Hindlimb muscle (tissue), 1 donor: ENCODE measurements at places on chromosomes 16 and 17. TPM values are rescaled to one million over a fixed set of nuclear protein-coding genes. Genes with fewer than 3 reads are reported as not detected.

Gene CES1
- 0.32 TPM for polyA plus RNA-seq

Gene KCNJ18
- not detected for polyA plus RNA-seq

Gene CALB2
- polyA plus RNA-seq, result 0.46 TPM

Gene VWA3A
- polyA plus RNA-seq, result 0.06 TPM

Gene TP53TG3B
- polyA plus RNA-seq, result not detected

Gene HS3ST2
- not detected for polyA plus RNA-seq

Gene MT4
- polyA plus RNA-seq, result not detected

Gene SLC6A2
- polyA plus RNA-seq, result 1.7 TPM

Gene MC1R
- polyA plus RNA-seq, result 2.6 TPM

Gene MFAP4
- 233 TPM for polyA plus RNA-seq

Gene CAPN15
- polyA plus RNA-seq, result 31.7 TPM

Gene CD300LF
- 0.18 TPM for polyA plus RNA-seq

Gene CRISPLD2
- polyA plus RNA-seq, result 6.2 TPM

GRCh38 chr17:72843591-72843990 lies 248.9 kb downstream of the SLC39A11 start:
- DNase-seq, result no peak

DNA sequence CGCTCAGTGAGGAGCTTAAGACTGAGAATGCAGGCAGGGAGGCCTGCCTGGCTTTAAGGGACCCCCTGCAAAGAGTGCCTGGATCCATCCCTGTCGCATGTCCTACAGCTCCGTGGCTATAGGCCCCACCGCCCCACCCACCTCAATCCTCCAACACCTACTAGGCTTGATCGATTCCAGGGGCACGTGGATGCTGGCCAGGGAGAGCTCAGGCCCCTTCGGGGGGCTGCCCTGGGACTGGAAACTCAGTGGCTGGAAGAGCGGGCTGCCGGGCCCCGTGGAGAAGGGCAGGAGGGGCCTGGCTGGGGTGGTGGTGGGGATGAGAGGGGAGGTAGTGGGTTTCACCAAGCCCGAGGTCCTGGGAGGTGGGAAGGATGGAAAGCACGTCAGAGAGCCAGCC lies 22.2 kb downstream of the GGA3 start:
- no peak for DNase-seq

- DNase-seq, result peak; percentile 40
Measured at GRCh38 chr17:43768382-43768781, 9.8 kb upstream of the SOST start.

DNA sequence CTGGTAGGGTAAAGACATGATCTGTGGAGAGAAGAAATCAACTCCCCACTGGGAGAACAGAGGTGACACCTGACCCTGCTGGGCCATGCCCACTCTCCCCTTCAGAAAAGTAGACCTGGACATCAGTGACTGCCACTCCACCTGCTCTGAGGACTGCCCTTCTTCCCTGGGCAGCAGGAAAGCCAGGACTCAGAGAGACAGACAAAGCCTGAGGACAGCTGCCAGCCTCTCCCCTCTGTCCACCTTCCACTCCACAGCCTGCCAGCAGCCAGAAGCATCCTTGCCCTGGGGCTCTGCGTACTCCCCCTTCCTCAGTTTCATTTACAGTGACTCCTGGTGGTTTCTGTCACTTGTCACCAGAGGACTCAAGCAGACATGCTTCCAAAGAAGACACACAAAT lies 24.5 kb downstream of the ZDHHC7 start:
- DNase-seq, result no peak

- no peak for DNase-seq
Measured at GRCh38 chr16:57299009-57299718, 14.7 kb upstream of the PLLP start.

- DNase-seq, result no peak
Measured at GRCh38 chr16:10065019-10065418, 117.2 kb downstream of the GRIN2A start.

DNA sequence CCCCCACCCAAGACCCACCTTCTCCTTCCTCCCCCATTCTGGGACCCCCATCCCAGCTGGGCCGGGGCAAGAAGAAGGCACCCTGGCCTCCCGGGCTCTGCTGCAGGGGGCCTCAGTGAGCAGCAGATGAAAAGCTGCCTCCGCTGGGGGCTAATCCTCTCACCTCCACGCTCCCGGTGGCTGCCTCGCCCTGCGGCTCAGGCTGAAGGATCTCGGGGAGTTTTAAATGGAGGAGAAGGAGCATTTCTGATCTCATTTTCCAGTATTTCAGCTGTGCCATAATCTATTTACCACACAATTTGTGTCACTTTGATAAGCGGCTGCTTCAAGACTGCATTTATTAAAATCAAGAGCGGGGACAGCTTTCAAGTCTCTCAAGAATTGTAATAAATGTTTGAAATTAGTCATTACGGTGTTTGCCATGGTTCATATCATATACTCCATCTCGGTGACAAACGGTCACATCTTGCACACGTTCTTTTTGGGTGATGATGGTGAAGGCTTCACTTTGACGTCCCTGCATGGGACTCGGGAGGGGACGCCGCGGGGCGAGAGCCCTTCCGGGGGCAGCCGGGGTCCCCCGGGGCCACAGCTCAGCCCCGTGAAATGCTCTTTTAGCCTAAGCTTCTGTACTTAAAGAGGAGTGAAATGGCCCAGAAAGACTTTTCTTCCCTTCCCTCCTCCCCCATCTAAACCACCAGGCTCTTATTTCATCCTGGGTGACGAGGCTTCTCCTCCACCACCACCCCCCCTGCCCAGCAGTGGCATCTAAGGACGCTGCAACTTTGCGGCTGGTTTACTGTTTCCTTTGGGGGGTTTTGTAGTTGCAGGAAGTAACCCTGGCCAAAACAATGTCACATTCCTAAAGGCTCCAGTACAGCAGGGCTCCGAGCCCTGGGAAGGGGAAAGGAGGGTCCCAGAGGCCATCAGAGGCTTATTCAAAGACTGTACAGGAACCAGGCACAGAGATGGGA lies 313.1 kb upstream of the TNRC6C start:
- DNase-seq, result no peak

DNA sequence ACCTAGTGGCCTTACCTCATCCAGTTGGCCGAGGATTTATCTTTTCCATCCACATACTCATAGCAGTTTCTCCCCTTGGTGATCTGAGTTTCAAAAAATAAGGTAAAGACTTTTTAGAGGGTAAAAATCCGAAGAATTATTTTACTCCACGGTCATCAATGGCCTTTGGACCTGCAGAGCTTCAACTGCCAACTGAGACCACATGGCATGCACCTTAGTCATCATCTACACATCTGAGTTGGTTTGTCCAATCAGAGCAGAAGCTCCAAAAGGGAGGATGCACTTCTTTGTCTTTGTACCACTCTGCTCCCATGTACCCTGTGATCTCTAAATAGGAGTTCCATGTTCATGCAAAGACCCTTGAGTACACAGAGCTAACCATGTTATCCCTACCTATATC lies 15.7 kb downstream of the PRDM7 start:
- DNase-seq, result no peak

DNA sequence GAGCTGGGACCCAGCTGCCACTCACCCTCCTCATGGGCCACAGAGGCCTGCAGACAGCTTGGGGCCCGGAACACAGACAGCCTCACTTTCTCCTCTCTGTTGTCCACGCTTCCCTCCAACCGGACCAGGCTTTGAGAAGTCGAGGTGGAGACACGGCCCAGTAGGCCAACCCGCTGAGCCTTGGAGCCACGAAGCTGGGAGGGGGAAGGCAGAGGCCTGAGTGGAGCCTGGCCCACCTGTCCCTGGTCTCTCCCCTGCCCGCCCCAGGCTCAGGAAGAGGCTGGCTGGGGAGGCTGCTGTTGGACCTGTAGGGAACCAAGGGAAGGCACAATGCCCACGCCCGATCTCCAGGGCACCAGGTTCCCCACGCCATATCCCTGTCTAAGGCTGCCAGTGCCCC lies 48.1 kb downstream of the RMI2 start:
- no peak for DNase-seq

- DNase-seq, result peak; percentile 62
Measured at GRCh38 chr16:54546521-54546920, 259.9 kb upstream of the IRX3 start.

DNA sequence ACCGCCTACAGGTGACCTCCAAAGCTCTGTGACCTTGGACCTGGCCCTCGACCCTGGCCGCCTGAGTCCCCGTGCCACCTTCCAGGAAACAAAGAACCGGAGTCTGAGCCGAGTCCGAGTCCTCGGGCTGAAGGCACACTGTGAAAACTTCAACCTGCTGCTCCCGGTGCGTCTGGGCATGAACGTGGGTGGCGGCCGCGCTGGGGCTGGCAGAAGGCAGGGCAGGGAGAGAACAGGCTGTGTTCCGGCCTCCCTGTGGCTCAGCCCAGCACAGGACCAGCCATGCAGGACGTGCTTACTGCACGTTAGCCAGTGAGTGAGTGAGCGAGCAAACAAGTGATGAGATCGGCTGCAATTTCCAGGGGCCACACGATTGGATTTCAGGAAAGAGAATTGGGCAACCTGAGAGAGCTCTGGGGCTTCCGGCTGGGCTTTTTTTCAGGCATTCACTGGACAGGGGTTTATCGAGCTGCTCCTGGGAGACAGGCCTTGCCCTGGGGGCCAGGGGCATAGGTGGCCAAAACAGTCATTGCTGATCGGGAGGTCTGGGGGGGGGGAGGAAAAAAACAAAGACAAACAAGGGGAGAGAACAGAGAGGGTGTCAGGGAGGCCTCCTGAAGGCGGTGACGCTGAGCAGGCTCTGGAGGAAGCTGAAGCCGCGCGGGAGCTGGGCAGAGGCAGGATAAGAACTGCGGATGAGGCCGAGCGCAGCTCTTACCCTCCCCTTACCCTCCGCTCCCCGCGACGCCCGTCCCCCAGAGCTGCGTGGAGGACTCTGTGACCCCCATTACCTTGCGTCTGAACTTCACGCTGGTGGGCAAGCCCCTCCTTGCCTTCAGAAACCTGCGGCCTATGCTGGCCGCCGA lies 16.9 kb downstream of the ITGAX start:
- DNase-seq, result no peak

- DNase-seq, result no peak
Measured at GRCh38 chr16:28569021-28569420, 15.3 kb downstream of the SGF29 start.

- DNase-seq, result no peak
Measured at GRCh38 chr17:16925461-16926060, 46.4 kb downstream of the TNFRSF13B start.

GRCh38 chr17:7293159-7293558 lies 1.3 kb downstream of the YBX2 start:
- DNase-seq, result no peak

GRCh38 chr16:21227866-21228265 lies 5.6 kb upstream of the ANKS4B start:
- DNase-seq, result no peak

- no peak for DNase-seq
Measured at GRCh38 chr17:67403065-67403464, 26.0 kb downstream of the PITPNC1 start.

GRCh38 chr16:49259330-49259729 lies 22.3 kb downstream of the CBLN1 start:
- no peak for DNase-seq

GRCh38 chr17:13508896-13509295 lies 92.8 kb downstream of the HS3ST3A1 start:
- no peak for DNase-seq

- no peak for DNase-seq
Measured at GRCh38 chr16:2362218-2362617, 21.7 kb upstream of the ABCA3 start.

DNA sequence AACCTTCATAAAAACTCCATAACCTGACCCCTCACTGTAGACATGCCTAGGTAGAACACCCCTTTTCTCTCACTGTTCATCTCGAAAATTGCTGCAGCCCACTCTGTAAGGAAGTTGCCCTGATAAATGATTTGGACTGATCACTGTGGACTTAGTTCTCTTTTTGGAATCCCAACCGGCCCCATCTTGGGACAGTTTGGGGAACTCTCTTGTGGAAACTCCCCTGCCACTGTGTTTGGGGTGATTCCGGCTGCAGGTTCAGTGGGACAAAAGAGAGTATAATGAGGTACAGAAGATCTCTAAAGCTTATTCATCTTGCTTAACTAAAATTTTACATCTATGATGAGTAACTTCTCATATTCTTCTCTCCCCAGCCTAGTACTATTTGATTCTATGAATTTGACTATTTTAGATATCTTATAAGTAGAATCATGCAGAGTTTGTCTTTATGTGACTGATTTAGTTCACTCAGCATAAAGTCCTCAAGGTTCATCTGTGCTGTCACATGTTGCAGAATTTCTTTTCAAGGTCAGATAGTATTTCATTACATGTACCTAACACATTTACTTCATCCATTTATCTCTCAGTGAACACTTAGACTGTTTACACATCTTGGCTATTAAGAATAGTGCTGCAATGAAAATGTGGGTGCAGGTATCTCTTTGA lies 84.9 kb downstream of the ABCA8 start:
- no peak for DNase-seq

GRCh38 chr17:4678448-4679026 lies 25.4 kb downstream of the PELP1 start:
- DNase-seq, result no peak

- DNase-seq, result no peak
Measured at GRCh38 chr17:1787301-1787902, 25.5 kb downstream of the SERPINF1 start.

GRCh38 chr17:13727441-13728171 lies 125.9 kb upstream of the HS3ST3A1 start:
- no peak for DNase-seq

- no peak for DNase-seq
Measured at GRCh38 chr17:9226794-9227135, 205.5 kb downstream of the NTN1 start.

GRCh38 chr16:77422196-77422784 lies 12.5 kb downstream of the ADAMTS18 start:
- no peak for DNase-seq

DNA sequence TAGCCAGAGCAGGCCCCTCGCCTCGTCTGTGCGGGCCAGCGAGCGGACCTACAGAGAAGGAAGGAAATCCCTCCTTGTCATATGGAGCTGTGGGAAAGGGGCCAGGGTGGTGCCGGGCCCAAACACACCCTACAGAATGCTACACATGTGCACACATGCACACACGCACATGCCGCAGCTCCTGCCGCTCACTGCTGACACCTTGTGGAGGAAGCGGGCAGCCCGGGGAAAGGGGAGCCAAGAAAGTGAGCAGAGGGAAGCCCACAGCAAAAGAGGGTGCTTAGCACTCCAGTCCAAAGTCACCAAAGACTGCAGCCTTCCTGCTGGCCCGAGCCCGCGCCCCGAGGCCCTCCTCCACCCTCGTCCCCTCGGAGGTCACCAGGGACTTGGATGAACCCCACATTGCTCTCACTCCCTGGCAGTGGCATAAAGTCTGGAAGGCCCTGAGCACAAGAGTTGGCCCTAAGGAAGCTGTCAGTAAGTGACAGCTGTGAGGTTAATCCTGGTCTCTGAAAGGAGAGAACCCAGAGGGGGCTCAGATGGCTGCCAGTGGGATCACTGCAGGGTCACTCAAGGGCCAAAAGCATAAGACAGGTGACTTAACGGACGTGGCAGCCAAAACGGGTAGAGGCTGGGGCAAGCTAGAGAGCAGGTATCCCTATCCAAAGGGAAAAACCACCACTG lies 68.2 kb downstream of the MYO18A start:
- peak; percentile 81 for DNase-seq

DNA sequence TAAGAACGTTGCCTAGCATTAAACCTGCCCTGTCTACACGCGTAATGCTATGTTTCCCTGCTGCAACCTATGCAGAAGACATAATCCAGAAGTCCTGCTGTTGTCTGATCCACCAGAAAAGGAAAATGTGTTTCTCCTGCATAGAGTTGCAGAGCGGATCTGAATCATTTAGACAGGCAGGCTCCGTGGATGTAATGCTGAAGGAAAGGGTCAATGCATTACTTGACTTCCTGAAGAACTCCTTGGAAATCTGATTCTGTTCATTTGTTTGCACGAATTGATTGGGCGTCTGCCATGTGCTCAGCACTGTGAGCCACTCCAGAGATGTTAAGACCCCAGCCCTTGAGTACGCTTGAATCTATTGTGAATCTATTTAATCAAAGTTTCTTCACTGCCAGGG lies 83.4 kb downstream of the FOXL1 start:
- DNase-seq, result no peak
